Left lung (tissue), 14 donors: ENCODE measurements at places on chromosomes 1 and 21. TPM values are rescaled to one million over a fixed set of nuclear protein-coding genes. Genes with fewer than 3 reads are reported as not detected.

OR2M3 gene
- polyA plus RNA-seq, result 0.07 TPM

TNFRSF1B gene
- 16.3 TPM for polyA plus RNA-seq

LIX1L gene
- polyA plus RNA-seq, result 44.5 TPM

CD46 gene
- polyA plus RNA-seq, result 275 TPM

DNA sequence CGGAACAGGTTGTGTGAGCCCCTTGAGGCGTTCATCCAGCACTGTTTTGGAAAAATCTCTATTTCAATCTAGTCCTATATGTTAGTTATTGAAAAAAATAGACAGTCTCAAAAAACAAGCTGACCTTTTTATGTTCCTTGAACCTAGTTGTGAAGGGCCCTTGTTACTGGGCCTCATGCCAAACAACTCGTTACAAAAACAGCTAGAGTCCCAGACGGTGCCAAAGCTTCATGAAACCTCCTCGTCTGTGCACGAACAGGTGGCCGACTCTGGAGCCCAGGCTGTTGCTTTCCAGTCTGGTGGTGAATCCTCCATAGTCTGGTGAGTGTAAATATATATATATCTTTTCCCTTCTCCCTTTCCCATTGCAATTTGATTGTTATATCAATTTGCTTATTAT, at the start of gene CHIA:
Gene CHIA (plus strand): TSS at position 222 of the 400 bp plus-strand sequence. CDS start 19,617 bp downstream, outside the sequence.
- DNase-seq, result peak; percentile 23

- no peak for DNase-seq
These were observed 32.5 kb downstream of the UBE2U start for GRCh38 chr1:64235910-64236309.

GRCh38 chr1:228978484-228979324, 243.4 kb downstream of the RHOU start:
- DNase-seq, result no peak

DNA sequence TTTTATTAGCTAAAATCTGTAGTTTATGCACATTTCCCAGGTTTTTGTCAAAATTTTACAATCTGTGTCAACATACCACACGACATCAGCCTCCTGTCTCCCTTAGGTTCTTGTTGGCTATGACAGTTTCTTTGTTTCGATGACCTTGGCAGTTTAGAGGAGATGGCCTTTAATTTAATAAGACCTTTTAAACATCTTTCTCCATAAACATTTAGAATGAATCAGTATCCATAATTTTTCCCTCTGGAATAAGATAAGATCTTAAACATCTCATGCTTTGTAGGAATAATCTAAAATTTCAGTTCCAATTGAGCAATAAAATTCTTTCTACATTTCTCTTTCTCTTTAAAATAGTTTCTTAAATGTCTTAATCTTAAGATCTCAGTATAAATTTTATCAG, 28.7 kb upstream of the DYRK1A start:
- no peak for DNase-seq

DNA sequence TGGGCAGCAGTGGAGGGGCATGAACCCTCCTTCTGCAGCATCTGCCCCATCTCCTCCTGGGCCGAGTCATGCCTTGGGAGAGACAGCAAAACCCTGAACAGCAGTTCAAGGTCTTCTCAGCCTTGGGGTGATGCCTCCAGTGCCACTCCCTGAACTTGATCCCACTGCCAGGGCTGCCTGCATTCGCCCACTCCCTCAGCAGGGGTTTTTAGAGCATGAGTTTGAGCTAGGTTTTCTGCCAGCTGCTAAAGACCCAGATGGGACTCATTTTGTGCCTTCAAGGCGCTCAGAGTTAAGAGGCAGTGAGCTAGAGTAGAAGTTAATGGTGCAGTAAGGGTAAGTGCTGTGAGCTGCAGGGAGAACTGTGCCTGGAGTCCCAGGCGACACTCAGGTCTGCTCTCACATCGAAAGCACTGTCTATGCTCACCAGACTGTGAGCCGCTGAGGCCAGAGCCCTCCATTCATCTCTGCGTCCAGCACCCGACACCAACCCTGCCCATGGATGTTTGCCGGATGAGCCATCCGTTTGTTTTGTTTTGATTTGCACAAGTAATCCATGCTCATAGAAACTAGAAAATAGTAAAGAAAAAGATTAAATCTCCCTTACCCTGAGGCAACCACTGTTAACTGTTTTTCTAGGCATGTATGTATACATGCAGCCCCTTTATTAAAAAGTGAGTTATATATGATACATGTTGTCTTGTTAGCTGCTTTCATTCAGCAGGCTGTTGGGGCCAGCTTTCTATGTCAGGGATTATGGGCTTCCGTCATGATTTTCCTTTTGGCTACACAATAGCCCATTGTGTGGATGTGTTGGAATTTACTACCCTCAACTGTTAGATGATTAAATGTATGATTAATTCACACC, 67.8 kb downstream of the VPS26C start:
- no peak for DNase-seq

DNA sequence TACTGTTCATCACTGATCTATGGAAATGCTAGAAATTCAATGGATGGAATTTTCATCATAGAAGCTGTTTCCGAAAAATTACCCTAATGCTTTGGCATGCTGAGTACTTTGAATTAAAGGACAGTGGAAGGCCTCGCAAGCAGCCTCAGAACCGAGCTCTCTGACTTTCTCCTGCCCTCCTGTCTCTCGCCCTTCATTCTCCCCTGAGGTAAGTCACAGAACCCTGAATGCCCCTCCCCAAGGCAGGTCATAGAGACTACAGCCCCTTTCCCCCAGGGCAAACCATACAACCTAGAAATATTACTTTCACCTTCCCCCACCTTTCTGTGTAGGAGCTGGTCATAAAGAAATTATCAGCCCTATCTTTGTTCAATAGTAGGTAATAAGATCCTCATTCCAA, 74.8 kb downstream of the LRIG2 start:
- no peak for DNase-seq

GRCh38 chr21:41289431-41289830, 27.2 kb upstream of the FAM3B start:
- no peak for DNase-seq

DNA sequence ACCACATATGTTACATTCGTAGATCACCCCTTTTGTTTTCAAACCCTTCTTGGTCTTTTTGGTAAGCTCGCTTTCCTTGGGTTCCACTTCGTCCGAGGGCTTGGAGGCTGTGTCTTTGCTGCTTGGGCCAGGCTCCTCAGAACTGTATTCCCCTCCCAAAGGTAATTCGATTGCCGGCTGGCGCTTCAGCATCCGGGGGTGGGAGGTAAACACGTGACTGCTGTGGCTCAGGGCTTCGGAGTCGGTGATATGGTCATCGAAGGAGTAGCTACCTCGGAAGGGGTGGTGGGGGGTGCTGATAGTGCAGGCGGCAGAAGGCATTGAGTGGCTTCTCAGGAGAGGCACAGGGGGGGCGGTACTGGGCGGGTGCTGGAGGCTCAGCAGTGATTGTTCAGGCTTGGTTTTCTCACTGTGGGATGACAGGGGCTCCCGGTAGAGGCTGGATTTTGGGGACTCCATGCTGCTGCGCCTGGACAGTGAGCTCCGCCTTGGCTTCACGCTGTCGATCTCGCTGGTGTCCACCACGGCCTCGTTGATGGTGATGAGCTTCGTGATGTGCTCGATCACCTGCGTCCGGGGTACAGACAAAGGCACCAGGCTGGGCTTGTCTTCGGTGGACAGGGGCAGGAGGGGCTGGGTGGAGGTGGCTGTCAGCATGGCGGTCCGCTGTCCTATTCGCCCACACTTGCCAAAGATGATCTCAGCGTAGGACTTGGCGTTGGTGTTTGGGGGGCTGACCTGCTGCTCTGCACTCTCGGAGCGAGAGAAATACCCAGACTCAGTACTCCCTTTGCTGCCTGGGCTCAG, 98.6 kb upstream of the EDN2 start:
- no peak for DNase-seq

GRCh38 chr1:204264805-204265204, 51.0 kb upstream of the GOLT1A start:
- no peak for DNase-seq
